ENCODE measurements at places on chromosomes 12 and 14. TPM values are rescaled to one million over a fixed set of nuclear protein-coding genes. Genes with fewer than 3 reads are reported as not detected.

- H3K4me1 ChIP-seq: no peaks in the 10 kb centered on the region
- no peak overlapping the region for H3K27ac ChIP-seq
- no peak overlapping the region for H3K4me3 ChIP-seq
- no peaks in the 10 kb centered on the region for H3K27me3 ChIP-seq
These were observed 28.5 kb downstream of the PRPF40B start for GRCh38 chr12:49651855-49652254.

GRCh38 chr14:105148604-105149145 lies 19.9 kb downstream of the JAG2 start:
- DNase-seq: no peak
- H3K4me3 ChIP-seq: no peak overlapping the region
- no peaks in the 10 kb centered on the region for H3K36me3 ChIP-seq
- no peaks in the 10 kb centered on the region for H3K4me1 ChIP-seq

DNA sequence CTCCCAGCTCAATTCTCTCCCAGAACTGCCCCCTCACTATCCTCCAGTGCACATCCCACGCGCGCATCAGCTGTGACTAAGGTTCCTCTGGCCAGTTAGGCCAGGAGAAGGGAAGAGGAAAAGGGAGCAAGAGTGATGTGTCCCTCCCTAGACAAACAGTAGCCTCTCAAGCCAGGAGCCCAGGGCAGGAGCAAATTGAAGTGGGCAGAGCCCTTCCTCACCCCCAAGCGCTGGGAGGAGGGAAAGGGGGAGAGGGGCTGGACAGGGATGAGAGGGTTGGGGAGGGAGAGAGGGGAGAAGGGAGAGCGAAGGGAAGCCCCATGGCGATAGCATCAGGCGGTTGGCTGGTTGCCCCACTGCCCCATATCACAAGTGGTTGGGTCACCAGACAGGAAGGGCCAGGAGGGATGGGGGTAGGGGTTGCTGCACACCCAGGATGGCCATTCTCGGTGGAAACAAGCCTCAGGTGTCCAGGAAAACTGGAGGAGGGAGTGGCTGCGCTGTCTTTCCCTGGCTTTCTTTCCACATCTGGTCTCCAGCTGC lies 1.1 kb downstream of the CD63 start:
- no peaks in the 10 kb centered on the region for H3K27me3 ChIP-seq
- peaks cover 8% of the 10 kb centered on the region for H3K4me1 ChIP-seq
- peaks cover 44% of the 10 kb centered on the region for H3K36me3 ChIP-seq
- peak overlapping the region; percentile 90 for H3K4me3 ChIP-seq
- DNase-seq: peak; percentile 61

DNA sequence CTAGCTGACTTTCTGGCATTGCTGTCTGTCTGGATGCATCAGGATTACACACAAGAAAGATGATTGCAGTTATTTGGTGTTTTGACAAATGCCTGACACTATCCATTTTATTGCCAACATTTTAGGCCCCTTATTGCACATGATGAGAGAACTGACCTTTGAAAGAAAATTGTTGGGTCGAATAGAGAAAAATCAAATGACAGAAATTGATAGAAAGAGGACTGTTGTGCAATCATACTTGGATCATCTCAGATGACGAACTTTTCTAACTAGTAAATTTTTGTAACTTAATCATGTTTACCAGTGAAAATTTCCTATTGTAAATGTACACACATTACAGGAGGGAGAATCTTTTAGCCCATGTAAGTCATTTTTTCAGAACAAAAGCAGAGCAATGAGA lies 251.5 kb upstream of the USP15 start:
- no peaks in the 10 kb centered on the region for H3K27me3 ChIP-seq
- no peak overlapping the region for H3K27ac ChIP-seq
- H3K4me3 ChIP-seq: no peak overlapping the region
- H3K36me3 ChIP-seq: no peaks in the 10 kb centered on the region
- no peak for DNase-seq
- H3K4me1 ChIP-seq: no peaks in the 10 kb centered on the region

DNA sequence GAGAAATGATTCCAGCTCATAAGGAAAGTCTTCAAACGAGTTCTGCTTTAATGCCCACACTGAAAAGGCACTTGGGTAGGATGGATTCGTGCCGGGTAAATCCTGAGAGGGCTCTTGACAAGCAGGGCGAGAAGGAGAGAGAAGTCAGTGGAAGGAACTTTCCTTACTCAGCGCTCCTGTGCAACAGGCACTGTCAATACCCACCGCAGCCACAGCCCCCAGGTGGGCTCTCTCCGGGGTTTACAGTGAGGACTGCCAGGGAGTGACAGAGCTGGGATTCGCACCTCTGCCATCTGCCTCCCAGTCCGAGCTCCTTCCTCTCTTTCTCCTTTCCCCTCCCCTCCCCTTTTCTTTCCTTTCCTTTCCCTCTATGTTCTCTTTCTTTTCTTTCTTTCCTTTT lies 118.7 kb downstream of the BEGAIN start:
- peaks cover 6% of the 10 kb centered on the region for H3K36me3 ChIP-seq
- H3K27me3 ChIP-seq: no peaks in the 10 kb centered on the region
- no peaks in the 10 kb centered on the region for H3K4me1 ChIP-seq
- H3K4me3 ChIP-seq: no peak overlapping the region

DNA sequence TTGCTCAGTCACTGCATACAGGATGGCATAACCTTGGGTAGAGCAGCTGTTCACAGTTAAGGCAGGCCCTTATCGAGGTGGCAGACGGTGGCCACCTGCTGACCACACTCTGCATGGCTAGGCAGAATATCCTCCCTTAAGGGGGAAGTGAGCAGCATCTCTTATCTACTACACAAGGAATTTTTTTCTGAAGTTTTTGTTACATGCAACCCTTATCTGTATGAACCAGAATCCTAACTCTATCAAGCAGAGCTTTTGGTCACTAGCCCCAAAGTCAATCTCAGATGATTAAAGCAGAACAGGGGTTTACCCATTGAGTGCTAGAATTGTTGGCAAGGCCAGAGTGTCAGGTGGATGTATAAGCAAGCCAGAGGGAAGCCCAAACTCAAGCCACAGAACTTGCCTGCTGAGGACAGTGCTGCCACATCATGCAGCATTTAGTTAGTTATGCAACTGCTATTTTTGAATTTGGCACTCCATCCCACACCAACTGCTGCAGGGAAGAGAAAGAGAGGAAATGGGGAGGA lies 192.8 kb downstream of the TBX5 start:
- no peak overlapping the region for H3K27ac ChIP-seq
- H3K4me1 ChIP-seq: no peaks in the 10 kb centered on the region
- no peak for DNase-seq
- no peaks in the 10 kb centered on the region for H3K36me3 ChIP-seq
- H3K4me3 ChIP-seq: no peak overlapping the region
- H3K27me3 ChIP-seq: peaks cover 4% of the 10 kb centered on the region

DNA sequence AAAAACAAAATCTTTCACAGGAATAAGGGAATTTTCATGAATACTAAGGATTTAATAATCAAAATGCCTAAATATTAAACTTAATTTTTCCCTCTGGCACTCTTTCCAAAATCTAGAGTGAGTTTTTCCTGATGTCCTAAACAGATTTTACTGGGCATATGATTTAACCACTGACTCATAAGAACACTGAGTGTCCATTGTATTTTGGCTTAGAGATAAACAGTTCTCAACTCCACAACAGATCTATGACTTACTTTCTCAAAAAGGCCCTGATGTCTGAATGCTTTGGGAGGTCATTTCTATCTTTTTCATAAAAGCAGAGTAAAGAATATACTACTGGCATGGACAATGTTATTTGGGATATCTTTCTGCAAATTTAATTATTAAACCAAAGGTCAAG lies 15.0 kb downstream of the TMBIM4 start:
- H3K27me3 ChIP-seq: no peaks in the 10 kb centered on the region
- H3K4me1 ChIP-seq: no peaks in the 10 kb centered on the region
- no peak overlapping the region for H3K27ac ChIP-seq
- H3K36me3 ChIP-seq: peaks cover 8% of the 10 kb centered on the region
- H3K4me3 ChIP-seq: no peak overlapping the region
- DNase-seq: peak; percentile 61

DNA sequence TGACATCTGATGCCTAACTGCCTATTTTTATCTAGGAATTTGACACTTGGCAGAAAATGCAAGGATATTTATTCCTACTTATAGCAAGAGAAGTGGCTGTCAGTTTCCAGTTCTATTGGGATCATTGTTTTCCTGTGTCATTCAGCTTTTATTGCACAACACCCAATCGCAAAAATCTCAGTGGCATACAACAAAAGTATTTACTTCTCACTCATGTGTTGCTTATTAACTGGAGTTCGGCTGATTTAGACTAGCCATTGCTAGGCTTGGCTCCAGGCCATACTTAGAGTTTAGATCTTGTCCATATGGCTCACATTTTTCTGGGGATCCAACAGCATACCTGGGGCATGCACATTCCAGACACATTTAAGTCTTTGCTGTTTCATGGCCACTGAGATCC lies 218.6 kb upstream of the SYT1 start:
- peak; percentile 0 for DNase-seq
- H3K4me1 ChIP-seq: no peaks in the 10 kb centered on the region
- H3K36me3 ChIP-seq: no peaks in the 10 kb centered on the region
- no peak overlapping the region for H3K27ac ChIP-seq
- H3K27me3 ChIP-seq: no peaks in the 10 kb centered on the region

DNA sequence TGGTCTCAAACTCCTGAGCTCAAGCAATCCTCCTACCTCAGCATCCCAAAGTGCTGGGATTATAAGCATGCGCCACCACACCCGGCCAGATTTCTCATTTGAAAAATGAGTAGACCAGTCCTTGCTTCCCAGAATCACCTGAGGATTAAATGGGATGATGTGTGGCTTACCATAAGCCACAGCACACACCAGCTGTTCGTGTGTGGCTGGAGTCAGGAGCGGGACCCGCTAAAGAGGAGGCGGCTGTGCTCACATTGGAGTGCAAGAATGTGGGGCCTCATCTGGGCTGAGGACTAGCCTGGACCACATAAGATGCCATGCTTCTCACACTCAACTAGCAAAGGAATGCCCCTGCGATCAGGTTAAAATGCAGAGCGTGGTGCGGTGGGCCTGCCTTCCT lies 6.7 kb upstream of the ALDH2 start:
- no peak overlapping the region for H3K27ac ChIP-seq
- H3K36me3 ChIP-seq: peaks cover 13% of the 10 kb centered on the region
- no peaks in the 10 kb centered on the region for H3K27me3 ChIP-seq

Gene APOF
- not detected for total RNA-seq

Gene ADAM21
- 0.36 TPM for total RNA-seq

Gene EIF2S3B
- total RNA-seq: 6.8 TPM

Gene SOAT2
- total RNA-seq: 0.18 TPM

Gene ZNF839
- total RNA-seq: 5.7 TPM

Gene NR1H4
- total RNA-seq: not detected

Gene ACOT2
- 19.7 TPM for total RNA-seq
